ENCODE measurements at places on chromosomes 3 and 15. TPM values are rescaled to one million over a fixed set of nuclear protein-coding genes. Genes with fewer than 3 reads are reported as not detected.

The KBTBD12 gene
- total RNA-seq: 0.28 TPM

The ACY1 gene
- total RNA-seq: 50.3 TPM

The IQCH gene
- 3.9 TPM for total RNA-seq

The SPRED1 gene
- total RNA-seq: 29.6 TPM

The HYAL1 gene
- 0.18 TPM for total RNA-seq

The LTK gene
- not detected for total RNA-seq

The FLNB gene
- total RNA-seq: 309 TPM

The ITGA11 gene
- total RNA-seq: 0.28 TPM

The PRR20G gene
- not detected for total RNA-seq

The KIF23 gene
- total RNA-seq: 82.5 TPM

The WNT5A gene
- 0.54 TPM for total RNA-seq

The EXD1 gene
- 0.15 TPM for total RNA-seq

The FOXL2NB gene
- 11.4 TPM for total RNA-seq

The C3orf62 gene
- 2.3 TPM for total RNA-seq

The KLHL25 gene
- 7.0 TPM for total RNA-seq

The PLA2G4E gene
- not detected for total RNA-seq

The TNFAIP8L3 gene
- 1.0 TPM for total RNA-seq

Measured in Panc1 (cell line).